ENCODE measurements at places on chromosomes 11 and 22.
A peak's percentile ranks its signal among the peaks of the same experiment; 100 is the strongest.

DNA sequence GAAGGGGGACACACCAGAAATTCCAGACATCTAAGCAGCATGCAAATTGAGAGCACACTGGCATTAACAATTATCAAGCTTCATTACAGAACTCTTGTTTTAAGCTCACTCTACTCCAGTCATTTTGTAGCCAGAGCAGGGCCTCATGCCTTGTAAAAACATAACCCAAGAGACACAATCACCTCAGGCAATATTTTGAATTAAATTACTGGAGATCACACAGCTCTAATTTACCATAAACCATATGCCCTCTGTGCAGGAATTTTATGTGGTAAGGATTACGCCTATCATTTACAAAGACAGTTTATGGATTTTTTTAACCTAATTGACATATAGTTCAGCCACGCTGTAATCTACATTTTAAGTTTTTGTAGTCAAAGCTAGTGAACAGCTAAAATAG, 414.1 kb upstream of the DDI1 start:
- DNase-seq = no peak

DNA sequence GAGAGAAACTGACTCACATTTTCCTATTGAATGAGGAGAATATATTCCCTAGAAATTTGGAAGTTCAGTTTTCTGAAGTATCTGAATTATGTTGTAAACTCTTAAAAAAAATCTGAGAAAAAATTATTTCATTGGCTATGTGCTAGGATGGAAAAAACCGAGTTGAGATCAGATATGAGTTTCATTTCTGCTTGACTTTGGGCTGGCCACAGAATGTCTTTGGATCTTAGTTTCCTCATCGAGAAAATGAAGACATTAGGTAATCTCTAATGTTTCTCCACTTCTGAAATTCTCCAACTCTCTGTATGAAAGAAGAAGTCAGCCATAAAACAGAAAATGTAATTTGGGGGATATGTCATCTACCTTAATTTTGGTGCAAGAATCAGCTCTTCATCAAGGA, 28.8 kb downstream of the SLN start:
- DNase-seq = no peak

- no peak for DNase-seq
Observed at GRCh38 chr11:66869567-66869870, 12.7 kb downstream of the LRFN4 start.

DNA sequence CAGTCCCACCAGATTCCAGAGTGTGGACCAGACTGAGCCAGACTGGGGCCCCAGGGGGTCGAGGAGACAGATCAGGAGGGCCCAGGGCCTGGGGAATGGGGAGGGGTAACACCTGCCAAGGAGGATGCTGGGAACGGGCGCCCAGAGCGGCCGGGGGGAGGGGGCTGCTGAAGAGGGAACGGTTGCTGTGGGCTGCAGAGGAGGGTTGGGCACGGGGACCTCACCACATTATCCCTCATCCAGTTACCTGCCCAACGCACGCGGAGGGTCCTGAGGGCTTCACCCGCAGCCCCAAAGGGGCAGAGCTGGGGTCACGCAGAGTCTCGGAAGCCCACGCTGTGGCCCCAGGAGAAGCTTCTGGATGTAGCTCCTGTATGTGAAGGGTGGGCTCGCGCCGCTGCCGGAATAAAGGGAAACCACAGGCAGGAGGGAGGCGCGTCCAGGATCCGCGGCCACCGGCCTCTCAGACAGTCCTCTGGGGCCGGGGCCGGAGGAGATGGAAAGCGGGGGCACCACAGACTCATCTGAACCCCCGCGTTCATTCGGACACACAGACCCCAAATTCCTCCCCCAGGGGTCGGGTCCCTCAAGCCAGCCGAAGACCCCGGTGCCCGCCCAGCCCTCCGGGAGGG, 866 bp upstream of the SELENOO start:
- DNase-seq = no peak

GRCh38 chr11:29009426-29009825, 901.2 kb downstream of the METTL15 start:
- no peak for DNase-seq

DNA sequence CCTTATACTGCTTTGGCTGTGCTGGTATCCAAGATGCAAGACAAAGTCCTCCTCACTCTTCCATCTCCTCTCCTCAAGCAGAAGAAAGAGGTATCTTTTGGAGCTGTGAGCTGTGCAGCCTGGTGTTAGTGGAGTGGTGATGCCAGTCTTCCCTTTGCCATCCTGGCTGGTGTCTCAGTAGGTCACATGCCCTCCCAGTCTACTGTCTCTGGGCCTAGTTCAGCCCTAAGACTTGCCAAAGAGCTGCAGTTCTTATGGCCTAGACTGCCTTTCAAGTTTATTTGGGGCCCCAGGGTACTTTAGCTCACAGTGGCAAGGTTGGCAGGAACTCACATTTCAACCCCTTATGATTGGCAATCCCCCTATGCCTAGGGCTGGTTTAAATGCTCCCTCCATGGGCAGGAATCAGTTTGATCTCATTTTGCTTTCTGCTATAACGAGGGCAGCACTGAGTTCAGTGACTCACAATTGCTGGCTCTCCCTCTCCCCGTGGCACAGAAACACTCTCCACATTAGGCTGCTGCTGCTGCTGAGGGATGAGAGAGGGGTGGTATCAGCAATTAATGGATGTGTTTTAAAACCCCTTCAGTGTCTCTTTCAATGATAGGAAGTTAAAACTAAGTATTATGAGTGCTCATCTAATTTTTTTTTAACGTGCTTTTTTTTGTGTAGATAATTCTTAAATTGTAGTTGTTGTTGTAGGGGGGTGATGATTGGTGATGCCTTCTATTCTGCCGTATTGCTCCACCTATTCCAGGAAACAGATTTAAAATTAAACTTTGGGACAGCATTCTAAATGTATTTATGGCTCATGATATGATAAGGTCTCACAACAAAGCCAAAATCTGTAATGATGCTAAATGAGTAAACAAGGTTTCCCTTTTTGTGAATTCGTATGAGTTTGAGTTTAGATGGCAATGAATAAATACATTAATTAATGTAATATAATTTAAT, 1295.0 kb downstream of the JRKL start:
- DNase-seq = no peak

GRCh38 chr11:1733009-1733715, 17.2 kb downstream of the IFITM10 start:
- no peak for DNase-seq

- no peak for DNase-seq
Observed at GRCh38 chr11:69250186-69251056, 43.5 kb upstream of the MYEOV start.

GRCh38 chr22:39244496-39245129, at the start of gene PDGFB:
Gene PDGFB, minus strand, starts transcription at chr22:39244982. Its CDS starts 1,019 bp downstream, at chr22:39243963.
- DNase-seq = no peak

DNA sequence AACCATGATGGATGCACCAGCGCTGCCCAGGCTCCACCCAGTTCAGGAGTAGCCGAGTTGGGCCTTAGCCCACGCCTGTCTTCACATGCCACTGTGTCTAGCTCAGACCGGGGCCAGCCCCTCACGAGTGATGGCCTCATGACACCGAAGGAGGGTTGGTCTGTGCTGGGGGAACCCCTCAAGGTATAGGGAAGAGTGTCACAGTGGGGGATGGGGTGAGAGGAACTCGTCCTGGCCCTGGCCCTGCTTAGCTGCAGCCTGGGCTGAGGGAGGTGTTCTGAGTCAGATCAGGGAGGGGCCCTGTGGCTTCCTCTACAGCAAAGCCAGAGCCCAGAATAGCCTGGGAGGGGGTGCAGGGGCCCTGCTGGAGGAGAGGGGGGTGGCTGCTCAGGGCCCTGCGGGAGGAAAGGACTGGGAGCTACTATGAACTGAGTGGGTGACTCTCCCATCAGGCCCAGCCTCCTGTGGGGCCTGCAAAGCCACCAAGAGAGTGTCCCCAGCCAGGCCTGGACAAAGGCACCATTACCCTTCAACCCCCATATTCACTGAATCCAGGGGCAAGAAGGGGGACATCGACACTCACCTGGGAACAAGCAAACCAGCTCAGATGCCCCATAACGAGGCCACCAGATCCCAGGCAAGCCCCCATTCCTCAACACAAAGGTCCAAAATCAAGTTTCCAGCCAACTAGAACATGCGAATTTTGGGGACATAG, 41.2 kb downstream of the IGLL5 start:
- DNase-seq = peak; percentile 17

Data from activated CD4-positive, alpha-beta T cell treated with anti-CD3 and anti-CD28 coated beads, Interleukin-2, amount 50 U/mL, for 1 hour (primary cell).